ENCODE measurements at places on chromosomes 1 and 21.

DNA sequence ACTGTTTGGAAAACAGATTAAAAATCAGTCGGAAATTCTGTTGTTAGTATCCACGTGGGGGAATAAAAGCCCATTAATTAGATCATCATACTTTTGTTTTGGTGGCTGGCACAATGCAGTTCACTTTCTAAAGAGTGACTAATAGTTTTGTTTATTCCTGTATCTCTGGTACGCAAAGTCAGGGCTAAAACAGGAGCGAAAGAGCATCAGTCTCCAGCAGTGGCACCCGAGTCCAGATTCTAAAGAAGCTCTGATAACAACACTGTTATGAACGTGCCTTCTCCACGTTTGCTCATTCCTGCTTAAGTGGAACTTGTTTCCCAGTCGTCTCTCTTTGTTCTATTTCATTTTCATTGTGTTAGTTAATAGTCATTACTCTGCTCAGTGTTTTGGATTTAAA, 69.6 kb downstream of the HSPA13 start:
- DNase-seq = no peak

DNA sequence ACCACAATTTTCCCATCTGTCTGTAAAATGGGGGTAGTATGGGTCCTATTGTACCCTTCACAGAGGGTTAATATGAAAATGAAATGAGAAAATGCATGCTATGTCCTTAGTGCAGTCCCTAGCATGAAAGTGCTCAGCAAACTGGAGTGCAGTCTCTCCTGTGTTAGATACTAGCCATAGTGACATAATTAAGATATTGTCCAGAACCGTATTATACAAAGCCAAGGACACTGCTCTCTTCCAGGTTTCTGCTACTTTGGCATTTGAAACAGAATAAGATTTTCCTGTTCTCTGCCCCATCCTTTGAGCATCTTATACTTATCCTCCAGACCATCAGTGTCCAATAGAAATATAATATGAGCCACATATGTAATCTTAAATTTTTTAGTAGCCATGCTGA, 213.4 kb downstream of the FGGY start:
- DNase-seq = no peak

- DNase-seq = peak; percentile 41
Measured at GRCh38 chr1:2594001-2594640, 7.5 kb downstream of the PRXL2B start.

- no peak for DNase-seq
Measured at GRCh38 chr1:5480906-5481305, 511.3 kb downstream of the NPHP4 start.

DNA sequence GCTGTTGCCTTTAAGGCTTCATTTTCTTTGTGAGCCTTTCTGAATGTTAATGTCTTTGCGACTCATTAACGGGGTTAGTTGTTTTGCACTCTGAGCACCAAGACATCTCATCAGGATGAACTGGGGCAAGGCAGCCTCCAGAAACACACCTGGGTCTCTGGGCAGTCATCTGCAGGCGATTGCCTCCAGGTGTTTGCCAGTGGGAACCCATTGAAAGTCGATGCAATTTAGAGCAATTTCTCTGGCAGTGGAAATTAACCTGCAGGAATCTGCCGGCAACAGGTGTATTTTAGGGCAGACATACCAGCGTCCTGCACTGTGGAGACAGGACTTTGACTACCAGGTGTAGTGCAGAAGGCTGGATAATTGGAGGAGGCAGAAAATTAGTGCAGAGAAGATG, 661.0 kb upstream of the PTBP2 start:
- DNase-seq = no peak

DNA sequence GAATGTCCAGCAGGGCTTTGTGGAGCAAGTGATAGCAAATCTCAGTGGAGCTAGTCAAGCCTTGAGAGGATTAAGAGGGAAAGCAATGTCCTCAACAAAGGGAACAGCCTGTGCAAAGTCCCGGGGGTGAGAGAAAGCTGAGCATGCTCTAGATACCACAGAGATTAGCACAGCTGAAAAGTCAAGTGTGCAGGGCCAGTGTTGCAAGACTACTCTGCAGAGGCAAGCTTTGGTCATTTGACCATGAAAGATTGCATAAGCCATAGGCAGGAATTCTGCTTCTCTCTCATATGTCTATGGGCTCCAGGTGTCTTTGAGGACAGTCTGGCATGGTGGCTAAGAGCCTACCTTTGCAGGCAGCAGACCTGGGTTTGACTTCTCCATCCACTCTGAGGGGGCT, 181.0 kb upstream of the JUN start:
- peak; percentile 21 for DNase-seq

DNA sequence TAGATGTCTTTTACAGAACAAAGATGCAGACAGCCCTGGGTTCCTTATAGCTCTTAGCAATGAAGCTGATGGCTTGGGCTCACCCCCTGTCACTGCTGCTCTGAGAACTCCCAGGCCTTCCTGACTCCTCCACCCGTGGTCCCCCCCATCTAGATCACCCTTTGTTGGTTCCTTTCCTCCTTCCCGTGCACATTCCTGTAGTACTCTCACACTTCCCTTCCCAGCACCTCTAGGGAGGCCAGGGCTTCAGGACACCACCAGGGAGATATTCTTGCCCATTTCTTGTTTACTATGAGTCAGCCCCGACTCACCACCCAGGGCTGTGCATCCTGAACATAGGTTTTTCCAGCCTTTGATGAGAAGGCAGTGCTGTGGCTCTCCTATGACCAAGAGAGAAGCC, 14.4 kb upstream of the NOS1AP start:
- DNase-seq = peak; percentile 67

- no peak for DNase-seq
Measured at GRCh38 chr1:45669859-45670655, 16.3 kb downstream of the GPBP1L1 start.

DNA sequence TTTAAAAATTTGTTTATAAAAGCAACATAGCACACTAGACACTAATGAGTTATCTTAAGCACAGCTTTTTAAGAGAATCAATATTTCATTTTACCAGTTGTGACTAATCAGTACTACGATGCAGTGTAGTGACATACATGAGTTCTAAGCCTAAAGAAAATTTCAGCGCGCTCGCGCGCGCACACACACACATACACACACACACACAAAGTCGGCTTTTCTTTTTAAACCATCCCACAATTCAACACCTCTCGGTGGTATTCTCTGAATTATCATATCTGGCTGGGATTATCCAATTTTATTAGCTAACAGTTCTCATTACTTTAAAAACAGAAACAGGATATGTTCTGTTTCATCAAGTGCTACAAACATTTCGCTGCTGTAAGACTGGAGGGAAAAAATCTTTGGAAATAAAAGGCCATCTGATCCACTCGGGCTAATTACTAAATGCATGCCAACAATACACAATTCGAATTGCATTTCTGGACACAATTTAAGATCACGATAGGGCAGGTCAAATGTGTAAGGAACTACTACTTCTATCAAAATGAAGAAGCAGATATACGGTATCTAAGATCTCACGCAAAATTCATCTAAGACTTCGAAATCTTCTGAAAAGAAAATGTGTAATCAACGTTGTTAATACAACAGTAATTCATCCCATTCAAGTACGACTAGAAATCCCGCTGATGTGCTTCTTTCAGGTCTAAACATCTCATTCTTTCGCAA, 1.2 kb downstream of the TUT4 start:
- peak; percentile 43 for DNase-seq

- DNase-seq = peak; percentile 53
Measured at GRCh38 chr1:160354388-160354985, 11.3 kb downstream of the NCSTN start.

DNA sequence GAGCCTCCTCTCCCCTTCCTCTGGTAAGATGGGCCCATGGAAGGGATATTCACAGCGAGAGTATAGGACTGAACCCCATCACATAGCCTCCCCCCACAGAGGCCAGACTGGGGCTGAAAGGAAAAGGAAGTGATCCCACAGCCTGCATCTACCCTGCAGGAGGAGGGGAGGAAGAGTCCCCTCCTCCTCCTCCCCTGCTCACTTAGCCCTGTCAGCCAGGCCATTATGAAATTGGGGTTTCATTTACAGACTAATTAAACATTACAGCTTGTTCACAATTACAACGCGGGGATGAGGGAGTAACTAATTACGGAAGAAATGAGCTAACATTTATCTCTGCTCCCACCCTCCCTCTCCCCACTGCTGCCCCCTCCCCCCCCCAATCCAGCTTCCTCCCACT, 25.4 kb downstream of the DMAP1 start:
- DNase-seq = no peak

DNA sequence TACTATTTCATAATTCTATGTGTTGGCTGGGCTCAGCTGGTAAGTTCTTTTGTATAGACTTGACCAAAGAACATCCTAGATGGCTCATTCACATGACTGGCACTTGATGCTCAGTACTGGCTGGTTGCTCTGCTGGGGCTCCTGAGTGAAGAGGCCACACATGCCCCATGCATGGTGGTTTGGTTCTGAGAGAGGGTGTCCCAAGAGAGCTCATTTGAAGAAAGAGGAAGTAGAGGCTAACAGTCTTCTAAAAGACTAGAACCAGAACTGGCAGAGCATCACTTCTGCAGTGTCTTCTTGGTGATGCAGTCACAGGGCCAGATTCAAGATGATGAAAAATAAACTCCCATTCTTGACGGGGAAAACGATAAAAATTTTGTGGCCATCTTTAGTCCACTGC, 5.2 kb upstream of the BACH1 start:
- DNase-seq = no peak

DNA sequence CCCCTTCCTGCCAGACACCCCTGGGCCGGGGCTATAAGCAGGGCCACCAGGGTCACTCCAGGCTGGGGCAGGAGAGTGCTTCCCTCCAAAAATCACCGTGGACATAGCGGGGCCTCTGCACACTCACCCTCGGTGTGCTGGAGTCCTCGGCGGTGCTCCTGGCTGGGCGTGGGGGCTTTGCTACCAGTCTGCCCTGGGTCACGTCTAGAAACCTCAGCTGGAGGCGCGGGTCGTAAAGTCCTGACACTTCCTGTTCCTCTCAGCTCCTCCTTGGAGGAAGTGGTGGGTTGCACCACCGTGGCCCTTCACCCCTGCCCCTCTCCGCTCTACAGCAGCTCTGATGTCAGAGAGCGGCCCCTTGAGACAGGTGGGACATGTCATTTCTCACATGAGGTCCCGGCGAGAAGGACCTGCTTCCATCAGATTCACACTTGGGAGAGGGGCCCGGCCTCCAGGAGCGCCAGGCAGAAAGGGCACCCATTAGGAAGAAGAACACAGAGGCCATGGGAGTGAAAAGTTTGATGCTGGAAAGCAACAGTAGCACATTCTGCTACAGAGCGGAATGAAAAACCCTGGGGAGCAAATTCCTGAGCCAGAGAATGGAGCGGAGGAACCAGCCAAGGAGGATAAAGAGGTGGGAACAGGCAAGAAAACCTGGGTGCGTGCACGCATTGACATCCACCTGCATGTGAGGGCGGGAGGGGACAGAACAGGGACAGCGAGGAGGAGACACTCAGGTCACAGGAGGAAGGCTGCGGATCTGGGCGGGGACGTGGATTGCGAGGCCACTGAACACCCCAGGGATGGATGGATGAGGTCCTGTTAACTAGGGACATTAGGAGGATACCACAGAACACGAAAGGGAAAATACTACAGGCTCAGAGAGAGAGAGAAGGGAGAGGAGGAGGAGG, at the start of gene ITGB2:
TSS of gene ITGB2 (minus strand) at position 206 of the 911 bp plus-strand sequence. CDS start 10,117 bp downstream, outside the sequence.
- DNase-seq = no peak

DNA sequence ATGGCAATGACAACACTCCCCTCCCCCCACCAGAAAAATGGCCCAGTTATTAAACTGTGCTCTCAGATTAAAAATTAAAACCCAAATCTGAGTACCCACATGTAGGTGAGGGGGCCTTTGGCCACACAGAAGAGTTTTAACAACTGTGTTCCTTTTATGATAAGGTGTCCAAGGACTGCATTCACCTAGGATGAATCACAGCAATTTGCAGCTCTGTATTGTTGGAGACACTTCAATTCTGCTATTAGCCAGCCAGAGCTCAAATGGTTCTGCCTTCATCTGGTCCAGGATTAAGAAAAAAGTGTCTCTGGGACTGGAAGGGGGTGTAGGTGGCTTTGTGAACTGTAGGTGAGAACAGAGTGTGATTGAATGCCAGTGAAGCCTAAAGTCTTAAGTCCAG, 43.3 kb upstream of the DIRAS3 start:
- no peak for DNase-seq

DNA sequence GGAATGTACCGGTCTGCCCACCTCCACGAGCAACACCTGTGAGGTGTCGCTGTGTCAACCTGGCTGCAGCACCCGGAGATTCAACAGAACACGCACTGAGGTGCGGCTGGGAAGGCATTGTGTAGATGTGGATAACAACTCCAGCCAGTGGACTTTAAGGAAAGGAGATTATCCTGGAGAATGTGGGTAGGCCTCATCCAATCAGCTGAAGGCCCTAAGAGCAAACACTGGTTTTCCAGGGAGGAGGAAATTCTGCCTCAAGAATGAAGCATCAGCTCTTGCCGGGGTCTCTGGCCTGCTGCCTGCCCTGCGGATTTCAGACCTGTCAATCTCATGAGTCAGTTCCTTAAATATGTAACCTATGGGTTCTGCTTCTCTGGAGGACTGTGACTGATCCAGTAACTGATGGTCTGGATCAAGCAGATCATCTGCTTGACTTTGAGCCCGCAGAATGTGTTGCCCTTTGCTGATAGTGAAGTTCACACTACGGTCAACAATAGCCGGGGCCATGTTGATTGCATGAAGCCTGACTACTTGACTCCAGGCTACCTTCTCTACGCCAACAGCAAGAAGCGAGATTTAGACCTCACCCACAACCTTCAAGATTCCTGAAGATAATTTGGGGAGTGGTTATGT, 15.9 kb upstream of the PRDM15 start:
- DNase-seq = no peak

GRCh38 chr1:39721664-39722063, 17.0 kb upstream of the PPIE start:
- peak; percentile 30 for DNase-seq

GRCh38 chr1:213107613-213108012, 56.6 kb downstream of the RPS6KC1 start:
- DNase-seq = no peak

DNA sequence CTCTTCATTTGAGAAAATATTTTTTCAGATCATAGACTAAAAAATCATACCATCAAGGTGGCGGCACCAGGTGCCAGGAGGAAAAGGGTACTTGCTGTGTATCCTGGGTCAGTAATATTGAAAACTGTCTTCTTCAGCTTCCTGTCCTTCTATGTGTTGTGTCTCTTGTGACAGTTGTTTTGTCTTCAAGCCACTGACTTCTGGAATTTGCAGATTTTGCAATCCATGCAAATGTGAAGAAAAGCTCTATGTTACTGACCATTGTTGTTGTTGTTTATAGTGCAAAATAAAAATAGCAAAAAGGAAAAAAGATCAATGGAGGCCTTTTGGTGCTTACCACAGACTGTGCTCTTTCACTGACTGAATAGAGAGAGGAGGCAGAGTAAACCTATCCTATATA, 83.2 kb upstream of the RHOU start:
- no peak for DNase-seq

DNA sequence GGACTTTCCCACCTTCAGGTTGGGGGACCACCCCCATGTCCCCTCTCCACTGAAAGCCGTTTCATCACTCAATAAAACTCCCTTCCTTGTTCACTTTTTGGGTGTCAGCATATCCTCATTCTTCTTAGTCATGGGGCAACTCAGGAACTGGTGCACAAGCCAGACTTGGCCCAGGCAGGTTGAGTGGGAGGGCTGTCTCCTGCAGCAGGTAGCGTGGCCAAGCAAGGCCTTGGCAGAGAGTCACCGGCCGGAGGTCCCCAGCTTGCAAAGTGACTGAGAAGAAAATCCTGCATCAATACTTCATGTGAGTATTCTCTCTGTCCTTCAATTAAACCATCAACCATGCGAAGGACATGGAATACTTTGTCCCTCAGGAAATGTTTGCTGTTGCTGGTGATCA, 148.9 kb downstream of the RHOU start:
- DNase-seq = peak; percentile 11

GRCh38 chr21:36965720-36966065, 776 bp downstream of the HLCS start:
- no peak for DNase-seq

Measured in DMS53 (cell line).